ENCODE measurements at places on chromosomes 2 and 18.
A peak's percentile ranks its signal among the peaks of the same experiment; 100 is the strongest.

GRCh38 chr2:14907014-14907612 lies 274.6 kb downstream of the LRATD1 start:
- no peak for DNase-seq

DNA sequence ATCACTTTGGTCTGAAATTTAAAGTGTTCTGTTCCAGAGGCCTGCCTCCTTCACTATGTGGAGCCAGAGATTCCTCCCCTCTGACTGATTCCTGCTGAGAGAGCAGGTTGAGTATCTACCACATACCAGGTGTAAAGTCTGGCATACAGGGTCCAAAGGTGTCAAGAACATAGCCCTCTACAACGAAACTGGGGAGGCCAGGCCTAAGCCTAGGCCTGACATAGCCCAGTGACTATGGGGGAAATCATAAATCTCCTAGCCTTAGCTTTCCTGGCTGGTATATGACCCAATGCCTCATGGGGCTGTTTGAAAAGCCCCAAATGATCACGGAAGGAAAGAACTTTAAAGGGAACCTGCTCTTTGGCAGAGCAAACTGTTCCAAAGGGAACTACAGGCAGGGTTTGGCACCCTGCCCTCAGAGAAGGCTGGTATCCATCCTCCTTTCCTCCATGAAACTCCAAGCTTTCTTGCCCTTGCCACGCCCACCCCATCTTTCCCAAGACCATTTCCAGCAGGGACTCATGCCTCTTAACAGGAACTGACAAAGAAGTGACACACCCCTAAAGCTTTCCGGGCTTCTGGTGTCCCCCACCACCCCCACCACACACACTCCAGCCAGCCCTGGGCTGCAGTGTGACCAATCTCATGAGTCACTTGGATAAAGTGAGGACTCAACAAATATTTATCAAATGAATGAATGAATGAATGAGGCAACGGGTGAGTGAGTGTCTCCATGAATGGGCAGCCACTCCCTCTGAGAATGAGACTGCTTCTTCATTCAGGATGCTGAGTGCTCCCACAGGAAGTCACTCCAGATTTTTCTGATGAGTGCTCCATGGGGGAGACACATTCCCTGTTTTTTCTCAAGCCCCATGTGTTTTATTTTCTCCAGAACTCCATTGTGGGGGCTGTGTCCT lies 114.5 kb upstream of the STPG4 start:
- DNase-seq = no peak

DNA sequence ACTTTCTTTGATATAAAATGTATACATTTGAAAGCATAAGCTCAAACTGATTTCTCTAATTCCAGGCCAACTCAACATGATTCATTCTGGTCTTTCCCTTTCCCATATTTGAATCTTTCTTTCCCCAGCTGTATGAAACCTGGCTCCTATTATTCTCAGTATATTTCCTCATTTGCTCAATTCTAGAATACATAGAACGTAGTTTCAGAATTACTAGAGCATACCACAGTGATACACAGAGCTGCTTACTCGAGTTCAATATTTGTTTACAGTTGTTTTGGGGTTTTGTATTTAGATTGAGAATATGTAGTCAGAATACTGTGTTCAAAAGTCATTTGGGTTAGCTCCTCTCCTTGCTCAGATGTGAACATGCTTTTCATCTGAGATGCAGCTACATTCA lies 43.0 kb downstream of the TNFRSF11A start:
- no peak for DNase-seq

GRCh38 chr2:234453216-234453615 lies 43.7 kb downstream of the ARL4C start:
- DNase-seq = no peak

DNA sequence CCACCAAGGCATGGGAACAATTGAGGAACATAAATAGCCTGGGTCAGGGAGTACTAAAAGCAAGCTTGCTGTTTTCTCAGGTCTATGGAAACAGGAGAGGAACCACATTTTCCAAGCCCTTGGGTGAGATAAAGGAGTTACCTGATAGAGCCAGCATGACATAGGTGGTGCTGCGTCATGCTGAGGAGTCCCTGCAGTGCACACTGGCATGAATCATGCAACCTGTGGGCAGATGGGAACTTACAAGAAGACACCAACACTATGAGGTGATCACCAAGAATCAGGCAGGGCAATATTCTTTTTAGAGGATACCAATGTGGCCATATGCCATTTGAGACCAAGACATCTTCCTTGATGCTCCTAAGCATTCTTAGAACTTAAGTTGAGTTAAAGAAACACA lies 531.8 kb downstream of the ZEB2 start:
- DNase-seq = no peak

DNA sequence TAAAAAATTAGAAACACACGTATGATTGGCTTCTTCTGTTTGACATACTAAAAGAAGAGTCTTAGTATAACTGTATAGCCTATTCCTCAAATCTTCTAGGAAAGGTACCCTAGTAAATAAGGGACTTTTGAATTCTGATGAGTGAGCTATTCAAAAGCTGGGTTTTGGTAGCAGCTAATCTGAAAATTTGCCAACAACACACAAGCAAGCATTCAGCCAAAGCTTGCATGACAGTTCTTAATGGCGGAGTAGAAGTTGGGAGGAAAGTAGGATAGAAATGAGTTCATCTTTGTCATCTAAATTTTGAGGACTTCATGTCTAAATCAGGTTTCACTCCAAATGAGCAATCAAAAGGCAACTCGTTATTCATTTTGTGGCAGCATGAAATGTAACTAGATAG lies 813.0 kb downstream of the MBD2 start:
- no peak for DNase-seq

GRCh38 chr2:3034396-3034795 lies 343.2 kb downstream of the EIPR1 start:
- DNase-seq = no peak

- no peak for DNase-seq
Measured at GRCh38 chr2:150292807-150293206, 194.7 kb downstream of the RND3 start.

GRCh38 chr2:185279999-185280398 lies 458.6 kb upstream of the FSIP2 start:
- DNase-seq = no peak

- no peak for DNase-seq
Measured at GRCh38 chr2:70124983-70125480, 37.8 kb downstream of the PCBP1 start.

DNA sequence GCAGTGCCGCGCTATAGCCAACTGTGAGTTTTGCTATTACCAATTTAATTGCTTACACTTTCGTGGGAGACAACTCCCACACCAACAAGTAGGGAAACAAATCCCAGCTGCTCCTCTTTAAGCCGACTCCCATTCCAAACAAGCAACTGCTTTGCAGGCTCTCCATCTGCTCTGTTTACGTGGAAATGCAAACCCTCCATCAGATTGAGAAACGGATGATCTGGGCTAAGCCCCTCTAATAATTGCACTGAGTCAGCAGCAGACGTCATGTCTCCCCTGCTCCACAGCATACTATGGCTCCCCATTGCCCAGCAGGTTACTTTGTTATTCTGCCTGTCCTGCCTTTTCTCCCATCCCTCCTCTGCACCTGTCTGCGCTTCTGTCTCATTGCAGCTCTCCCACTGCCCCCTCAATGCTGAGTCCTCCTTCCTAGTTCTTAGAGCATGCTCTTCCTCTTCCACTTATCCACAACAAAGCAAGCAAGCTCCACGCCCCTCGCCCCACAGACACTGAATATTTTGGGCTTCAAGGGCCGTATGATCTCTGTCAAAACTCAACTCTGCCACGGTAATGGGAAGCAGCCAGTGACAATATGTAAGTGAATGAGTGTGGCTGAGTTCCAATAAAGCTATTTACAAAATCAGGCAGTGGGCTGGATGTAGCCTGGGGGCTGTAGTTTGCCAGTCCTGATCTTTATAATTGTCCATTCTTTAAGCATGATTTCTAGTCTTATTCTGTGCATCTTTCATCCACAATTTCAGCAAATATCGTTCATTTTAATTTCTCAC lies 39.5 kb upstream of the ARL4C start:
- peak; percentile 38 for DNase-seq

GRCh38 chr2:240290432-240291336 lies 144.8 kb upstream of the GPC1 start:
- no peak for DNase-seq

DNA sequence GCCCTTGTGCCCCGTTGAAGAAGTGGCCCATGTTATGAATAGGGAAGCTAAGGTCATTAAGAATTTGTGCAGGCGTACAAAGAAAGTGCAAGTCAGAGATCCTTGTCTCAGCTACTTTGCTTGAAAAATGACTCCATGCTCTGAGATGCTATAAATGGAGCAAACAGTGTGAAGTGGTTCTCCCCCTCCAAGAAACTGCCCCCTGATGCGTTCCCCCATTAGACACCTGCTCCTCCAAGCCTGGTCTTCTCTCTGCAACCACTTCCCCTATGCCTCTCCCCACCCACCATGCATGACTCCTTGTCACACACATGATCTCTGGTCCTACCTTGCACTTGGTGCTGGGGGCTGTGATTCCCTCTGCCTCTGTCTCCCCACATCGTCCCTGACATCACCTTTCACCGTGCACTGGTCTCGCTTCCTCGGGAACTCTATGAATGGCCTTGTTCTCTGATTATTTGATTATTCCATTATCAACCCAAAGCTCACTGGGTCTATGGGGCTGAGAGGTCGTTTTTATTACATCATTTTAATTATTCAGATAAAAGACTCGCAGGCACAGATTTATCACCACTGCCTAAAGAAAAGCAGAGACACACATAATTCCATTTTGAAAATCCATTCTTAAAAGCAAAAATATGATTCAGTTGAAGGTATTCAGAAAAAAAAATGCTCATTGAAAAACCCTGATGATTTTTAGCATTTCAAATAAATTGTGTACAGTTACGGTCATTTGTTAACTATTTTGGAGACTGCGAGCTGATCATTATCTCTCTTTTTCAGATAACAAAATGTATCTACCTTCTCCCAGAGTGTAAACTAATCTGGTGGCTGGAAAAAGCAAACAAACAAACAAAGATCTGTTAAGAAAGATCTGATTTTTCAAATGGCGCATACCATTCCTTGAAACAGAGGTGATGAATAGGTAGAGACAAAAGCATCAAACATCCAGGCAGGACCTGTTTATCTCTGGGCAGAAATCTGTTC lies 294.9 kb downstream of the SOX11 start:
- DNase-seq = no peak

DNA sequence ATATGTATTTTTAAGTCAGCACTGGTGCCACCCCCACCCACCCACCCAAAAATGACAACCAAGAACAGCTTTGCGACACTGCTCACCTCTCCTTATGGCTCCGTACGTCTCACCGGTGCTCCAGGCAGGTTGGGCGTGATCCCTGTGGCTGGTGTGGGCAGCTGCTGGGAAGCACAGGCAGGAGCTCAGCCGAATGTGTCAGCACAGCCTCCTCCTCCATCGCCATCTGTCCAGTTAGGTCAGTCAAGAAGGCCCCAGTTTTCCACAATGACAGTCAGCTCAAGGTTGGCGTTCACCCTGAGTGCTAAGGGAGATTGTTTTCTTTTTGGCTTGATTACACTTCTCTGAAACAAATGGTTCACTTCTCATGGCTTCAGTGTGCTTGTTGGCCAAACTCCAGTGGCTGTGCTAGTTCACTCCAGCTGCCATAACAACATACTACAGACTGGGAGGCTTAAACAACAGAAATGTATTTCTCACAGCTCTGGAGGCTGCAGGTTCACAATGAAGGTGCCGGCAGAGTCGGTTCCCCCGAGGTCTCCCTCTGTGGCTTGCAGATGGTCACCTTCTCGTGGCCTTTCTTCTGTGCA lies 30.2 kb downstream of the AMER3 start:
- no peak for DNase-seq

- no peak for DNase-seq
Measured at GRCh38 chr2:137345994-137346393, 580.6 kb downstream of the THSD7B start.

DNA sequence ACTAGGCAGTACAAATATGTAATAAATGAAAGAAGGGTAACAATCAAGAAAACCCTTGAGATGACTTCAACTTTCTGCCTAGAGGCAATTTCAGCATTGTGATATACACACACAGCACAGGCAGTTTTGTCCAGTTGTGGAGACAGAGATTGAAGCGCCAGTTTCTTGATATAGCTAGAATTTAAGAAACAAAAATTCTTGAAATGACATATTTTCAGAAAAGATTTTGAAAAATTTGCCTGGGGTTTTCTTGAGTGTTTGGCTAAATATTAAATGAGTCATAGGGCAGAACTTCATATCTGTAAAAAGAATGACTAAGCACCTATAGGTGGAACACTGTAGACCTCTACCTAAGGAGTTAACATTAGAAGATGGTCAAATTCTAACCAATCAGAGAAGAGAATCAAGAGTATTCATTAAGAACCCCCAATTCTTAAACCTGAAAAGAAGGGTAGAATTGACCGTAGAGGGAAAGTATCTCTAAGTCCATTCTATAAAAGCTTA lies 1266.8 kb upstream of the TMEFF2 start:
- no peak for DNase-seq

- no peak for DNase-seq
Measured at GRCh38 chr2:85152895-85153294, 19.7 kb downstream of the TCF7L1 start.

Data from D721Med (cell line).